ENCODE measurements at places on chromosomes 16 and 17. TPM values are rescaled to one million over a fixed set of nuclear protein-coding genes. Genes with fewer than 3 reads are reported as not detected.

The TVP23A gene
- 0.69 TPM for total RNA-seq

DNA sequence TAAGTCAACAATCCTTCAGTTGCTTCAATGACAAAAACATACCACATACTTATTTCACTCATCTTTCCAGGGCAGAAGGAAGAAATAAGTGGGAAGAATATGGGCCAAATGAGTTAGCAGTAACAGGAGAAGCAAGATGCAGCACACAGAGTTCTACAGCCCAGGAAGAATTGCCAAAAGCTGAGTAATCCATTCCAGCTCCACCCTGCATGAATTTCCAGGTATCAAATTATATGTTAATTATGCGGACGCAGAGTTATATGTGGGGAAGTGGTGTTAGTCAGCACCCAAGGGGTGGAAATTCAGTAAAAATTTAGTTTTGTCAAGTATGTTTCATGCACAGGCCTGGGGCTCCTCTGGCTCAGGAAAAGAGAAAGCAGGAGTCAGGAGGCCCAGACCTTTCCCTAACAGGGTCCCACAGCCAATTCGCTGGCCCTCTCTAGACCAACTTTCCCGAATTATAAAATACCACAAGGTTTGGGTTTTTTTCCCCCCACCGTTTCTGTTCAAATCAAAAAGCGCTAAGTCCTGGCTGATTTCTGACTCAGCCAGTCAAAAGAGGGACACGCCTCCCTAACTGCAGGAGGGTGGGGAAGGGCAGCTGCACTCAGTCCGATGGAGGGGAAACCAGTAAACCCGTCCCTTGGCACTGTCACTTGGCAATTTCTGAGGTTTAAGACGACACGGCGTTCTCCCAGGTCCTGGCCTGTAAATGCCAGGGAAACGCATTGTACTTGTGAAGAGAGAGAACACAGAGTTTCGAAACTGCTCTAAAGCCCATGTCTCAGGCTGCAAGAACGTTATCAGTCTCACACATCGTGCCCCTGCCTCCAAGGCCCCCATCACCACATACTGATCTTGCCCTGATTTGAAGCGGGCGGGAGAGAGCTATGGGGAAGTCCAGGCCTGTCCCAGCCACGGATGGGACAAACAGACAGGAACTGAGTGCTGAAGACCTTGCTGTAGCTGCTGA, 58.1 kb downstream of the ZFHX3 start:
- DNase-seq: no peak

GRCh38 chr17:19590451-19590850, 56.8 kb downstream of the SLC47A1 start:
- DNase-seq: no peak

DNA sequence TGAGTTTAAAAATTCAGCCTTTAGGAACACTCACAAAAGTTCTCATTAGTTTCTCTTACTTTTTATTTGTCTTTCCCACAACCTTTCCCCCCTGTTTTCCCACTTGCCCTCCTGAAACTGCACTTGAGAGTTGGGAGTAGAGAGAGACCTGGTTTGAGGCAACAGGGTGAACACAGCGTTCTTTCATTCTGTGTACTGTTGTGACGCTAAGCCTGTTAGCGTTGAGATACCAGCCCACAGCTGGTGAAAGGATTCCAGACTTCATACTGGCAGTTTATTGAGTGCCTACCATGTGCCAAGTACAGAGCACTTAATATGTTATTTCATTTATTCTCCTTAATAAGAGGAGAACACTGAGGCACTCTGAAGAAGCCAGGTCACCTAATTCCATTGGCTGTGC, 10.3 kb downstream of the TNRC6C start:
- DNase-seq: no peak

- no peak for DNase-seq
Measured at GRCh38 chr17:32656886-32657285, 170.1 kb downstream of the CDK5R1 start.
